Sciatic nerve (tissue), 2 donors: ENCODE measurements at places on chromosomes 2 and 18.

DNA sequence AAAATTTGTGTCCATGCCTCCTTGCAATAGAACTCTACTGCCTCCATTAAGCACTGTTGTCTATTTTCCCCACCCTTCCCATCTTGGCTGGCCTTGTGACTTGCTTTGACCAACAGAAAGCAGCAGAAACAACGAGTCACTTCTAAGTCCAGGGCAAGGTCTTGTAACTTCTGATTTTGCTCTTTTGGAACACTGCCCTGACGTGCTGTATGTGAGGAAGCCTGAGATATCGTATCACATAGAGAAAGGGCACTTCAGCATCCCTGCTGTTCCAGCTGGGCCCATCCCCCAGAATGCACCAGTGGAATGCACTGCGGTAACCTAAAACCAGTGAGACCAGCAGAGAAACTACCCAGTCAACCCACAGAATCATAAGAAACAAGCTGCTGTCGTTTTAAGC is 28.1 kb downstream of the NCKAP1 start:
- no peak for DNase-seq

DNA sequence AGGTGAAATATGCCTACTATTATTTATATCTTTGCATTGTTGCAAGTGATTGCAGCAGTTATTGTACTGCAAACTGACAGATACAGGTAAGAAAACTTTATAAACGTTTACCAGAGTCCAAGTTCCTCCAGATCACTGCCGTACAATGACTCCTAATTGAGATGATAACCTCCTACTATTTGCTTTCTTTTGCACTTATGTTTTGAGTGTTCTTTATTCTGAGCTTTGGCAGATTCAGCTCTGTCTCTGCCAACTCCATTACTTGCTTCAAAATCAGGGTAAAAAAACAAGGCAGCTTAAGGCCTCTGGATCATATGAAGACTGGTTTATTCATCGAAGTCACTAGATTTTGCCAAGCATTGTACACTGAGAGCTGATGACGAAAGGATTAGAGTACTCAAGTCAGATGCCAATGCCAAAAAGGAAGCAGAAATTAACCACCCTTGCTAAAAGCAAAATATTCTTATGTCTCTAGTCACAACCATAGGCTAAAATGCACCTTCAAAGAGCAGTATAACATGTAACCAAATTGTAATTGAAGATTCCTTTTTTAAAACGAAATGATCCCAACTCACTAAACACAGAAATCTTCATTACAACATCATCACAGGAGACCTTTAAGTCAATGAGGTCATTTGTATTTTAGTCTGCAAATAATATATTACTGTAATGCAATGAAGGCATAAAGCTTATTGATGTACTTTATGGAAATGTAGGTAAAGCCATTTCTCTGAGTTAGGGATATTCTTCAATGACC is 10.5 kb upstream of the IKZF2 start:
- no peak for DNase-seq

DNA sequence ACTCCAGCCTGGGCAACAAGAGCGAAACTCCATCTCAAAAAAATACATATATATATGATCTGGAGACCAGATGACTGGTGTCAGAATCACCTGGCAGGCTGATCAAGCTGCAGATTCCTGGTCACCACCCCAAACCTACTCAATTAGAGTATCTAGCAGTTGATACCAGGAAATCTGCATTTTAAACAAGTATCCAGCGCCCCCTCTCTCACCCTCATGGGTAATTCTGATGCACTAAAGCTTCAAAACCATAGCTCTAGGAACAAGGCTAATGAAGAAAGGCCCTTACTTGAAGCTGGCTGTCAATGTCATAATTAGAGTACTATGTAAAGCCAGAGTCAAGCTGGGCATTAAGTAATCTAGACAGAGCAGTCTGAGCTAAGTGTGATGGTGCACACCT is 25.0 kb upstream of the PCBP1 start:
- no peak for DNase-seq

DNA sequence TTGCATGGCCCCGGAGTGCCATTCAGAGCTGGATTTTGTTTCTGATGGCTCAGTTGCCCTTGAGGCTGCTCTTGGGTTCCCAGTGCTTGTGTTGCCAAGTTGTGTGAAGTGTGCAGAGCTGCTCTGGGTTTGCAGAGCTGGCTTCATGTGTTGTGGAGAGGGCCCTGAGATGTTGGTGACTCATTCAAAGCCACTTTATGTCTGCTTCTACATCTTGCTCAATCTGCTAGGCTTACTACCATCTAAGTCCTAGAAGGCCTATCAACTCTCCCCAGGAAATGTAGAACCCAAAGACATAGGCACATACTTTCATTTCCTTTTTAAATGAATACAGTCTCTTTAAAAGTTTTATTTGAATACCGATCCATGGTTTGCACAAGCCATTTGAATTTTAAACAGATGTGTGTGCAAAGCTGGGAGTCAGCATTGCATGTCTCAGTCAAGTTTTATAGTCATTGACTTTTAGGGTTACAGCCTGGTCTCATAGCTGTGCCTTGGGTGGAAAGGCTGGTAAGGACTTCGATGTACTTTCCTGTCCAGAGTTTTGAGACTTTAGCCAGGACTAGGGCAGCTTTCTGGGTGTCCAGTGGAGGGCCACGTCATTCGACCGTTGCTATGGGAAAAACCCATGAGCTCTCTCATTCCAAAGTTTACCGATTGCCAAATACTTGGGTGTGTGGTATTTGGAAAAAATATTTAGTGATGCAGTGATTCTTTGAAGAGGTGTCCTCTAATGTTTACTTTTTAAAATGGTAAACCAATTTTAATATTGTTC is 105.0 kb downstream of the LTBP1 start:
- DNase-seq: no peak

- no peak for DNase-seq
Observed at GRCh38 chr2:38409156-38410102, 32.4 kb upstream of the ATL2 start.

GRCh38 chr2:105760639-105761337 is 16.1 kb downstream of the NCK2 start:
- no peak for DNase-seq

- DNase-seq: no peak
Observed at GRCh38 chr2:2222931-2223330, 108.1 kb downstream of the MYT1L start.

- DNase-seq: no peak
Observed at GRCh38 chr2:227889336-227889735, 17.9 kb downstream of the DAW1 start.

- DNase-seq: no peak
Observed at GRCh38 chr2:203730076-203730729, 23.8 kb downstream of the CD28 start.

DNA sequence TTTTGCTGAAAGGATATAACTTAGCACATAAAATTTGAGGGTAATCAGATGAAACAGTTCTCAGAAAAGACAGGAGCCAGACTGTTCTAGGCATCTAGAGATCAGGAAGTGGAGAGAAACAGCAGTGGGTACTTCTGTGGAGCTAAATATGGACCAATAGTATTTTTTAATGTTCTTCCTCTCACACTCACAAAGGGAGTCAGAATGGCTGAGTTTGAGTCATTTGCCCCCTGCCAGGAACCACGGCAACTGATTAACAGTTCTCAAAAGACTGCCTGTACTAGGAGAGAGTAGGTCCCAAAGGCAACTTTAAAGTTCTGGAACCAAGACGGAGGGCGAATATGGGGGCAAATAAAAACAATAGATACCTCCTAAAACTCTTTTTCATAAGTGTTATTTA is 107.5 kb downstream of the GULP1 start:
- DNase-seq: no peak

- no peak for DNase-seq
Observed at GRCh38 chr2:24621779-24622538, 130.9 kb downstream of the NCOA1 start.
